ENCODE measurements at places on chromosomes 12 and 14.

DNA sequence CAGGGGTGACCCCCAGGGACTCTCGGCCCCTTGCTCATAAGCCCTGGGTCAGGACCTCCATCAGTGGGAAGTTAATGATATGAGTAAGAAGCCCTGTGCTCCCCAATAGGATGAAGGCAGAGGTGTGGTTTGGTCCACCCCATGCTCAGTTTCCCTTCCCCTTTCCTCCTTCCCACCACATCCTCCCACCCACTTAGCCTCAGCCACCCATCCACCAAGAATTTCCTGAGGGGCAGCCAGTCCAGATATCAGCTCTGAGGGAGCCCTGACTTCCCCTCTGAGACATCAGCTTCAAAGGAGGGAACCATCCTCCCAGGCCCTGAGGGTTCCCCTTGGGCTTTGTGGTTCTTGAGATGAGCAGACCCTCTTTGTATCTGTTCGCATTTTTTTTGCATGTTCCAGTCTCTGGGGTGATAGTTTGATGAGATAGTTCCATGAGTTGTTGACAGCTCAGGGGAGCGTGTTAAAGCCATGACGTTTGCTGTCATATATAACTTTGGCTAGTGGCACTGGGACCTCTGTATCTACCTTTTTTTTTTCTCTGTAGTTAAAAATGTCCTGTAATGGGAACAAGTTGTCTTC, 71.2 kb downstream of the LGMN start:
- DNase-seq = no peak

- DNase-seq = no peak
These were observed 79.2 kb downstream of the B4GALNT3 start for GRCh38 chr12:538731-539539.

GRCh38 chr14:30608533-30609006, 13.5 kb upstream of the SCFD1 start:
- DNase-seq = no peak

DNA sequence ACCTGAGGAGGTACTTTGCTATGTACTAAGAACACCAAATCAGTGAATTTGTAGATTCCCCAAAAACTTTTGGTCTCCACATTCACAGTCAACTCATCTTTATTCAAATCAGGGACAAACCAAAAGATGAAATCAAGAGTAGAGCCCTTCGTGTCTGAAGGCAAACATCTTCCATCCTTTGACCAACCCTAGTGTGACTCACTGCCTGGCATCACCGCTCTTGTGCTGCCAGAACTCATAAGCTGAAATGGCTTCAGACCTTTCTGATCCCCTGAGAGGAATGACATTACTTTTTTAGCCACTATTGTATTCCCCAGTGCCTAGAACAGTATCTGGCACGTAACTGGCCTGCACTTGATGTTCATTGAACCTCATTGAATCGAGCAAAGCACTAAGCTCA, 50.1 kb downstream of the GOLGA5 start:
- no peak for DNase-seq
